Stimulated activated naive B cell treated with anti-CD40 and anti-IgM and Interleukin-4, amounts not matched to agents 10 μg/mL and 1 μg/mL and 100 μg/mL, for 72 hours (primary cell): ENCODE measurements at places on chromosomes 3 and 15.
A peak's percentile ranks its signal among the peaks of the same experiment; 100 is the strongest.

- DNase-seq, result peak; percentile 33
These were observed 29.8 kb downstream of the IRAK2 start for GRCh38 chr3:10194328-10195071.

- DNase-seq, result no peak
These were observed 21.6 kb downstream of the CCDC80 start for GRCh38 chr3:112619295-112619694.

GRCh38 chr15:94070356-94071295, 160.7 kb upstream of the MCTP2 start:
- DNase-seq, result no peak

GRCh38 chr3:188198001-188198400, 44.0 kb downstream of the LPP start:
- no peak for DNase-seq

- no peak for DNase-seq
These were observed 3.5 kb downstream of the NOX5 start for GRCh38 chr15:69017978-69018377.

DNA sequence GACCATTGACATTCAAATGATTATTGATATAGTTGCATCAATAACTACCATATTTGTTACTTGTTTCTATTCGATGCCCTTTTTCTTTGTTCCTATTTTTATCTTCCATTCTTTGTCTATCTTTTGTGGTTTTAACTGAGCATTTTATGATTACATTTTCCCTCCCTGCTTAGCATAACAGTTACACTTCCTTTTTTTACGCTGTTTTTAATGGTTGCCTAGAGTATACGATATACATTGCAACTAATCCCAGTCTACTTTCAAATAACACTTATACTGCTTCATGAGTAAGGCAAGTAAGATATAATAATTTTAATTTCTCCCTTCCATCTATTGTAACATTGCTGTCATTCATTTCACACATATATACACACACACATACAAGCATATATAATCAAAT, 26.3 kb downstream of the COL6A6 start:
- no peak for DNase-seq

DNA sequence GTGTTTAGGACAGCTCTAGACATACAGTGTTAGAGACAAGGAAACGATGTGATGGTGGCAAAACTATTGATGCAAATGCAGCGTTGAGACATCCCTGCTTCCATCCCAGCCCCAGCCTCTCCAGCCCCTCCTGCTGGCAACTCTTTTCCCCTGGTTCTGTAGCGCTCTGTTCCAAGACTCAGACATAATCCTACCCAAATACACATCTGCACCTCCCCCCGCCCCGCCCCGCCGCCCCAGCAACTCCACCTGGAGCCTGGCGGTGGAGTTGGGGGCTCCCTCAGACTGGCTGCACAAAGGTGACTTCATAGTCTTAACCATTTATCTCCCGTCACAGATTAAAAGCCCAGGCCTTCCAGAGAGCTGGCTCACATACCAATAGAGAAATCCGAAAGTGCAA, 7.2 kb upstream of the SEC22A start:
- DNase-seq, result no peak

GRCh38 chr3:174620138-174620537, 239.0 kb upstream of the NAALADL2 start:
- DNase-seq, result no peak

GRCh38 chr3:142117056-142117851, 32.1 kb downstream of the TFDP2 start:
- DNase-seq, result no peak

DNA sequence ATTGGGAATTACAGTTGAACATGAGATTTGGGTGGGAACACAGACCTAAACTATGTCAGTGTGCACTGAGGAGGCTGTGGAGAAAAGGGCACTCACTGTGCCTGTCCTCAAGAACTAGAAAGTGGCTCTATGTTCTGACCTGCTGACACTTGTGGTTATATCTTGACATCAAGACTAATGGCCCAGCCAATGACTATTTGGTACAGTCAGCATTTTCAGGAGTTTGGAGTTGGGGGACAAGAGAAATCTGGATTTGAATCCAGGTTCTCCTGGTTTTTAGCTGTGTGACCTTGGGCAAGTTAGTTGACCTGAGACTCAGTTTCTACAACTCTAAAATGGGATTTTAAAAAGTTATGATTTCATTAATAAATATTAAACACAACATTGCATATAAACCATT, 647.0 kb upstream of the CFAP20DC start:
- DNase-seq, result no peak

DNA sequence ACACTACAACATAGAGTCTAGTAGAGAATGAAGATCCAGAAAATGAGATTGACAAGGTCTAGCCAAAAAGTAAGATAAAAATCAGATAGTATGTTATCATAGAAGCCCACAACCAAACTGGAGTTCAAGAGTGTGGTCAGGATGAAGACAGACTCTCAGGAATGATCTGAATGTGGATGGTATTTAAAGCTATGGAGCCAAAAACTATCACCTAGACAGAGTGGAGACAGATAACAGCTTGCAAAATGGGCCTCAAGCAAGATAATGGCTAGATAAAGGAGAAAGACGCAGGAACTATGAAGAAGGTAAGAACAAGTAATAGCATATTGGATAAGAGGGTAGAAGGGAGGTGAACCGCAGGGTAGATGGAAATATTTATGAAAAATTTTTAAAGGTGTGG, 35.4 kb downstream of the ZMAT3 start:
- no peak for DNase-seq
